ENCODE measurements at places on chromosomes 2 and 18.

GRCh38 chr18:41466436-41467160 lies 488.4 kb upstream of the PIK3C3 start:
- no peak for DNase-seq

- no peak for DNase-seq
Measured at GRCh38 chr2:67255933-67256615, 141.1 kb upstream of the ETAA1 start.

GRCh38 chr2:235859651-235860050 lies 308.5 kb downstream of the GBX2 start:
- no peak for DNase-seq

DNA sequence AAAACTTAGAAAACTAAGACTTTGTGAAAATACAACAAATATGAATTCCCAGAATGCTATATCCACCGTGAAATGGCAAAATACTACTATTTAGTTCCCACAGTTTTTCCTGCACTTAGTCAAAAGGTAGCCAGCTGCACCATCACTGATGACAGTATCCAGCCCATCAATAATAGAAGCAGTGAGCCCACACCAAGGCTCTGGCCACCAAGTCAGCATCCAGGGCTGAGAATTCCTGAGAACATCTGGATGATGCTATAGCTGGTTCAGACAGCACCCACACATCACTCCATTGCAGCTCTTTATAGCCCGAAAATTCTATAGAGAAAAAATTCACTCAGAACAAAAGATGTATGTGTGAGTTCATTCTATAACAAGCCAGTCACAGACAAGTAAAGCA lies 159.1 kb upstream of the SPATS2L start:
- DNase-seq = no peak

GRCh38 chr2:85790032-85790431 lies 36.2 kb downstream of the ATOH8 start:
- DNase-seq = no peak

DNA sequence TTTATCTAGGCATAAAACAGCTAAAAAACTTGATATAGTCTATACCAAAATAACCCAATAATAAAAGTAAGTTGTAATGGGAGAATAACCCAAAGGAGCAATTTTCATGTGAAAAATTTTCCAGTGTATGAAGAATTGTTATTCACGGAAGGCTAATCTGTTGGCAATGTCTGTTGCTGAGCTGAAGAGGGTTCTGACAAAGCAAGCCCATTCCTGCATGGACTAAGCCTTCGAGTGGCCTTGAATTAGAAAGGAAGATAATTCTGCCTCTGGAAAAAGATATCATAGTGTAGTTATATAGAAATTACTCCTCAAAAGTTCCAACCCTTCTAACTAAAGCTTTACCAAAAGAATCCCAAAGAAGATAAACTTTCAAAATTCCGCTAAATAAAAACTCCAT lies 101.5 kb downstream of the MAP2 start:
- no peak for DNase-seq

GRCh38 chr2:8365331-8365910 lies 316.4 kb upstream of the ID2 start:
- DNase-seq = no peak

All from suppressor macrophage (primary cell).